ENCODE measurements at places on chromosomes 12 and 14.

GRCh38 chr12:123149501-123150274, 1.2 kb downstream of the PITPNM2 start:
- DNase-seq = peak; percentile 79

GRCh38 chr14:79924551-79924950, 286.8 kb downstream of the DIO2 start:
- DNase-seq = no peak

DNA sequence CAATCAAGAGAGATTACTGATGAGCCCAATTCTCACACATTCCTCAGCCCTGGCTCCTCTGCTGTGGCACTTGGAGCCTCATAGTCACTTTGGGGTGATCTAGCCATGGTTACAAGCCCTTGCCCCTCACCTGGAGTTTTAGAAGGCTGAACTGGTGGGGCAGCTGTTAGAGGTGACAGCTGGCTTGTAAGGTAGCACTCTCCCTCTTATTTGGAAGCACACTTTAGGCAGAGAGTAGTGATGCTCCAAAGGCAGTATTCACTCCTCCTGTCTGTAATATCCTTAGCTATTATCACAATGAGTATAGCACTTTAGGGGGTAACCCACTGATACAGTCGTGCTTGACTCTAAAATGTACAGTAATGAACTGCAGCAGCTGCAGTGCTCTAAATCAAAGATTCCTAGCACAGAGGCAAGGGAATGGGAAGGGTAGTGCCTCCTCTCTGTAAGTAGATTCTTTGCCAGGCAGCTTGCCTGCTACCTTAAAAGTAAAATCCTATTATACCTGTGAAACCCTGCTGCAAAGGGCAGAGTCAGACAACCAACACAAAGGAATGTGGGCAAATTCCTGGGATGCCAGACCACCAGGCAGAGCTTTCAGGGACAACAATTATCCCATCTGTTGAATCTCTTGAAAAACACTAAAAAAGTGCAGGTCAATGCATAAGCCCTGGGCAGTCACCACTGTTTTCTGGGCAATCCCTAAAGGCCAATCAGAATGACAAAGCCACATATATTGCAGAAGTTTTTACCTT, 336.3 kb downstream of the NOVA1 start:
- DNase-seq = no peak

- DNase-seq = no peak
Measured at GRCh38 chr14:22841311-22841710, 4.9 kb downstream of the MMP14 start.

DNA sequence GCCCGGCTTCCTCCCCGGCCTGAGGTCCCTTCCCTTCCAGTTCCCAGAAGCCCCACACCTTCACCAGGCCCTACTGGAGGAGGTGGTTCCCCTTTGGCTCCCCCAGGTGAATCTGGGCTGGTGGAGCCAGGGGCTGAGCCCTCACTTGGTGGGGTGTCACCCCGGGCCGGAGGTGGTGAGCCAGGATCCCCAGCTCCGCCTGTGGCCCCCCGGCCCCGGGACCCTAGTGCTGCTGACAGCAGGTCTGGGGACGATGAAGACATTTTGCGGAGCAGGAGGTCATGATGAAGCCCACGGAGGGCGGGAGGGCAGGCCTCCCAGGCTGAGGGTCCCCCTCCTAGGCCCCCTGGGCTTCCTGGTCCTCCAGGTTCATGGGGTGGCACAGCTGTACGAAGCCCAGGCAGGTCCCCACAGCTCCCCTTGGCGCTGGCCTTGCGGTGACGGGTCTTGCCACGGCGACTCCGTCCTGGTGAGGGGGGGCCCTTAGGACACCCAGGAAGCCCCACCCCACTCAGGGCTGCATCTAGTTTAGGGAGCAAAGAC, 16.6 kb downstream of the MAP3K12 start:
- no peak for DNase-seq

DNA sequence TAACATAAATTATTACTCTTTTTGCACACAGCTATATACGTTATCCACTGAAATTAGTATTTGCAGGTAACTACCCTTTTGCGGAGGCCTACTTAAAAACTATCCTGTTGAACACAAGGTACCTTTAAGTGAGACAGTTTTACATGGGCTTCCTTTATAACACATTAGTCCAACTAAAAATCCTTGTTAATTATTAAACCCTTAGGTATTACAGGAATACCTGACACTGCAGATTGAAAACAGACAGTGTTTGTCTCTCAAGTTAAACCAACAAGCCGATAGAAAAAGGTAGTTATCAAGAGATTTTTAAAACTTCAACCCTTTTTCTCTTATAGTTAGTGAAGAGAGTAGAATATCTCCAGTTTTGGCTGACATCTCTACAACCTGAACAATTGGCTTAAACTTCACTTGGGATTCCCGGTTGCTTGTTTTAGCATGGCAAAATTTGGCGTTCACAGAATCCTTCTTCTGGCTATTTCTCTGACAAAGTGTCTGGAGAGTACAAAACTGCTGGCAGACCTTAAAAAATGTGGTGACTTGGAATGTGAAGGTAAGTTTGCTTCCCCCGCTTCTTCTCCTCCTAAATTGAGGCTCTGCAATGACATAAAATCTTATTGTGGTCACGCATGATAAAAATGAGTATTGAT, at the start of gene MIA2:
Gene MIA2, plus strand, starts transcription at position 236 of the 647 bp plus-strand sequence. Its CDS starts 200 bp downstream, at position 436.
- no peak for DNase-seq

DNA sequence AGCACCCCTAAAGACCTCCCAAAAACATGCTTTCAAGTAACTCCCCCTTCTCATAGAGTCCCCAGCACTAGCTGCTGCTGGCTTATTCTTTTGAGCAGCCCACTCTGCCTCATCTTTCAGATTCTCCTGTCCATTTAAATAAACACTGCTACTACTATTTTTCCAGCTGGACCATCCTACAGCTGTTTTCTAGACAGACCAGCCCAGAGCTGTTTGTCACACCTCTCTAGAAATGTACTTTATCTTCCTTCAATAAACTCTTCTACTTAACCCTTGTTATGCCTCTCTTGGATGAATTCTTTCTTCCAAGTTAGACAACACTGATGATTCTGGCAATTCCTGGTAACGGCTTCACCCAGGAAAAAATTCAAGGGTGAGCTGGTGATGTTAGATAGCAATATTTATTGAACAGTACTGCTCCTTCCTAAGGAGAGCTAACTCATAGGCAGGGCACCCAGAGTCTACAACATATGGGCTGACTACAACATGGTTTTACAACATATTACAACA, 995.7 kb downstream of the LRFN5 start:
- DNase-seq = no peak

- DNase-seq = no peak
Measured at GRCh38 chr14:99241325-99242010, 30.5 kb downstream of the BCL11B start.

- DNase-seq = no peak
Measured at GRCh38 chr12:124620606-124621295, 53.3 kb upstream of the NCOR2 start.

DNA sequence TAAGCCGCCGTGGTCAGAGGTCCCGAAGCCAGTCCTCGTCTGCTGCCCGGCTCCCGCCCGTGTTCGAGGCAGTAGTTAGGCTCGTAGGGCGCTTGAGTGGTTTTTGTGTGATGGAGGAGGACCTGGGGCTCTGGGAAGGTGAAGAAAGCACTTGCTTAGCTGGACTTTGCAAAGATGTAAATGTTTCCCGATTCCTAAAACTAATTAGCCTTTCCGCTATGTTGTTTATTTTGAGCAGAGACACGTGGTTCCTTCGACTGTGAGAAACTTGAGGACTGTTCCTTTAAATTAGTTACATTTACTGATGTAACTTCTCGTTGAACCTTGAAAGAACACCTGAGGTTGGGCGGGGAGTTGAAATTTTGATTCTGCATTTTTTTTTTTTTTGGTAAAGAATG, 33.9 kb downstream of the MIA2 start:
- DNase-seq = no peak

DNA sequence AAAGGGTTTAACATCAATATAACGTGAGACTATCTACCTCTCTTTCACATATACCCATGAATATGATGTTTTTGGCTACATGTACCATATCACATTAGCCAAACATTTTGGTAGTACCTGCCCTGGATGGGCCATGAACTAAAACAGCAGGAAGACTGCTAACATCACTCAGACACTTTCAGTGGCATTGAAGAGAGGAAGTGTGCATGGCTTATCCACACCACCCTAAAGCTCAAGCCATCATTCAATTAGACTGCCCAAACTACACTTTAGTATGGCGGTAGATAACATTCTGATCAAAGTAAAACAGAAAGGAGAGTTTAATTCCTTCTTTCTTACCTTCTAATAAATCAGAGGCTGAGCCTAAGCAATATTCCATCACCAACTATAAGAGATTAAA, 103.0 kb downstream of the PEBP1 start:
- DNase-seq = no peak

DNA sequence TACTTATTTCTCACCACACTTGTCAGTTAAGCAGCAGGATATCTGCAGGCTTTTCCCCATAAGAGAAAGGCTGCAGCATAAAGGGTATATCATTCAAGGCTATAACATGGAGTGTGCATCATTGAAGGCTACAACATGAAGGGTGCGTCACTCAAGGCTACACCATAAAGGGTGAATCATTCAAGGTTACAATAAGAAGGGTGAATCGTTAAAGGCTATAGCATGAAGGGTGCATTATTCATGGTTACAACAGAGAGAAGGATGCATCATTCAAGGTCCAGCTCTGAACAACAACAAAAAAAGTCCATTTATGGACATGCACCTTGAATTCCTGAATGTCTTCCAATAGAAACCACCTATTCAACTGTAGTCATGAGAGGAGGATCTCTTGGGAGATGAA, 32.8 kb upstream of the LUM start:
- DNase-seq = no peak
